ENCODE measurements at places on chromosomes 5 and 9.

GRCh38 chr9:87875831-87876545, 6.7 kb upstream of the SPATA31E1 start:
- DNase-seq = no peak

DNA sequence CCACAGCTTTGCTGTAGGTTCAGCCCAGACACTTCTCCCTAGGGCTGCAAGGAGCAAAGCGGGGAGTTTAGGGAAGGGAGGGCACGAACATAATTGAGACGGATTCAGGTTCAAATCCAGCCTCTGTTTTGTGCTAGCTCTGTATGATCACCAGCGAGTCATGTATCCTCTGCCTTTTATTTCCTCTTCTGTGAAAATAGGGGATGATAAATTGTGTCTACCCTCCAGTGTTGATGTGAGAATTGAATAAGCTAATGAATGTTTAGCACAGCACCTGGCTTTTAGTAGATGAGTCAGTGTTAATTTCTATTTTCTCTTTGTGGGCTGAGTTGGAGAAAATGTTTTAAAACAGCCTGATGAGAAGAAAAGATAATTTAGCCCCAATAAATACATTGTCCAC, 6.2 kb downstream of the MLANA start:
- no peak for DNase-seq

GRCh38 chr5:177233206-177233605, 70.3 kb downstream of the RAB24 start:
- no peak for DNase-seq

DNA sequence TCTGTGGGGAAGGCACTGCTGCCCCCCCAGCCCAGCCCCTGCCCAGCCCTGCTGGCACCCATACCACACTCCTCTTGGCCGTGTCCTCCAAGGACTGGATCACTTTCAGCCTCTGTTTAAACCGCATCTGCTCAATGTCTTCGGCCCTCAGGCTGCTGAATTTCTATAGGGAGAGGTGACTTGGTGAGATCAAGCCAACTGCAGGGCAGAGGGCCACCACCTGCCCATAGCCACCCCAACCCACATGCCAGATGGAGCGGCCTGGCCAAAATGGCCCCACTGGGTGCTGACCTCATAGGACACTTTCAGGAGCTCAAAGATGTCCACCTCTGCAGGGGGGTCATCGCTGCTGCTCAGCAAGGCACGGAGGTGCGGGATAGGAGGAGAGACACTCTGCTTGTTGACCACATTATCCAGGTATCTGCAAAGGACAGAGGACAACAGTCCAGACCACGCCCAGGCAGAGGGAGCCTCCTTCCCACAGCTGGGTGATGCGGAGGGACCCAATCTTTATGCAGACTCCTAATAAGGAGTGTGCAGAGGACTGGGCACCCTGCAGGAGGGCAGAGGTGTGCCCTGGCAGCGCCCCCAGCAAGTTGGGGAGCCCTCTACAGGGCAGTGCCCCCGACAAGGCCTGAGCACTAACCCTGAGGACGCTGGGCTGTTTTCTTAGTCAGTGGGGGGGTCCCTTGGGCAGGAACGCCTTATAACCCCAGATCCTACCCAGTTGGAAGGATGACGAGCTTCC, 14.4 kb upstream of the MRNIP start:
- DNase-seq = no peak

DNA sequence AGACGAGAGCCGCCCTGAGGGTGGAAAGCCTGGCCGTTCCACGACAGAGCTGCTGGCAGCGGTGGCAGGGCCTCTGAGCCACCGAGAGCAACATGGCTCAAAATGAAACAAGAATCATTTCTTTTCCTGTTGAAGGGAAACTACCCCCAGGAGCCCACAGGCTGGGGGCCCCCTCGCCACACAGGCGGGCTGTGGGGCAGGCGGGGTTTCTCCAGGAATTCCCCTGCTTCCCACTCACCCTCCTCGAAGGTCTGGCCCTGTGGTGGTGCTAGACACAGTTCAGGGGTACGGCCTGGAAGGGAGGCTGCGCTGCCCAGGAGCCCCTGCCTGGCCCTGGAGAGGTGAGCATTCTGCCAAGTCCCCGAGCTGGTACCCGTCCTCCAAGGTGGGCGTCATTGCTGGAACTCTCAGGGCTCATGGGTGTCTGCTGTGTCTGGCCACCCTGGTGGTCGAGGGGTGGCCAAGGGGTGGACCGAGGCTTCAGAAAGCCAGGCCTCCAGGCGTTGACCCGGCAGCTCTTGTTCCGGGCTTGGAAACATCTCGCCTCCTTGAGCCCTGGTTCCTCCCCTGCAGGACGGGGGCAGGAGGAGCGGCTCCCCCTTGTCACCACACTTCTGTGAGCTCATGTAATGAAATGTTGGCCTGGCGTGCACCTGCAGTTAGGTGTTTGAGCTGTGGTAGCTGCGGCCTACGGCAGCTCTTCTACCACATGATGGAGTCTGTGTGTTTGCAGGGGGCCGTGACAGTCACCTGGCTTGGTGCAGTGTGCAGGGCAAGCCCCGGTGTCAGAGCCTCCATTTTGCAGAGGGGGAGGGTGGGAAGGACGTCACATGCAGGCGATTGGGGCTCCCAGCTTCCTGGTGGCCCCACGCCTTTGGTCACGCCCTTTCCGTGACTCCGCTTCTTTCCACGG, 65.3 kb downstream of the RXRA start:
- peak; percentile 68 for DNase-seq
